Peyer's patch (tissue), 4 donors: ENCODE measurements at places on chromosomes 13 and 19. TPM values are rescaled to one million over a fixed set of nuclear protein-coding genes. Genes with fewer than 3 reads are reported as not detected.

The LGALS4 gene
- 2,847 TPM for total RNA-seq

The ACP5 gene
- total RNA-seq, result 36.3 TPM

The KISS1R gene
- total RNA-seq, result not detected

The RASGRP4 gene
- 9.1 TPM for total RNA-seq

The F10 gene
- total RNA-seq, result 22.5 TPM

The TIMM29 gene
- total RNA-seq, result 38.8 TPM

The B3GNT3 gene
- total RNA-seq, result 128 TPM

The ERICH6B gene
- total RNA-seq, result not detected

The KCNC3 gene
- total RNA-seq, result 2.0 TPM

The ZNF470 gene
- total RNA-seq, result 0.53 TPM

The DACT3 gene
- 2.0 TPM for total RNA-seq

The KLC3 gene
- total RNA-seq, result not detected

- DNase-seq, result no peak
Observed at GRCh38 chr13:32430018-32430747, 2.3 kb upstream of the N4BP2L1 start.

- no peak for DNase-seq
Observed at GRCh38 chr13:91845612-91846011, 447.2 kb downstream of the GPC5 start.

DNA sequence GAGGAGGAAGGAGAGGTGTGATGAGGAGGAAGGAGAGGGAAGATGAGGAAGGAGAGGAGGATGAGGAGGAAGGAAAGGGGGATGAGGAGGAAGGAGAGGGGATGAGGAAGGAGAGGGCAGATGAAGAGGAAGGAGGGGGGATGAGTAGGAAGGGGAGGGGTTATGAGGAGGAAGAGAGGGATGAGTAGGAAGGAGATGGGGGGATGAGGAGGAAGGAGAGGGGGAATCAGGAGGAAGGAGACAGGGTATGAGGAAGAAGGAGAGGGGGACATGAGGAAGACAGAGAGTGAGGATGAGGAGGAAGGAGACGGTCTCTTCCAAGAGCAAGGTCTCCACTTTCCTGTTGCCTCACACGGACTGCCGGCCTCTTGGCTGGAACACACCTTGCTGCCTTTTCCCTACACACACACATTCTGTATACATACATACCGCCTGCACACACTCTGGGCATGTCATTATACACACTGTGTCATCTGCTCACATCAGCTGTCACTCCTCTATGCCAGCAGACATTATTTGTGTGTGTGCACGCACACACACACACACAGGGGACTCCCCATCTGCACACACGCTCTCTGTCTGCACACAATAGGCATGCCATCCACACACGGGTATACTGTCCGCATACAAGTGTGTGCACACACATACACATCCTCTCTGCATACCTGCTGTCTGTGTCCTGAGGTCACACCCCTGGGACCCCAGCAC is 11.1 kb upstream of the VSTM2B start:
- DNase-seq, result no peak

DNA sequence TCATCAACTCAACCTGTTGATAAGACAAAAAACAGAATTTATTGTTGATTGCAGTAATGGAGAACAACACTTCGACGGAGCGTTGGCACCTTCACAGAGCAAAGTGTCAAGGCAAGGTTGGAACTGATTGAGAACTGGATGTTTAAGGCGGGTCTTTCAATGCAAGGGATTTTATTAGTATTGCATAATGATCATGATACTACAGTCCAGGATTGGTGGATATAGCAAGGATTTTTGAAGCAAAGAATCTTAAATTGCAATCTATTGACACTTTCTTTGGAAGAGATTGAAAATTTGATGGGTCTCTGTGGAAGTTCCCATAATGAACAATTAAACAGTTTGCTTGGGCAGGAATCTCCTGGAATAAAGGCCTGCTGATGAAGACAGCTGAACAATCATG is 632 bp upstream of the ZNF235 start:
- no peak for DNase-seq

DNA sequence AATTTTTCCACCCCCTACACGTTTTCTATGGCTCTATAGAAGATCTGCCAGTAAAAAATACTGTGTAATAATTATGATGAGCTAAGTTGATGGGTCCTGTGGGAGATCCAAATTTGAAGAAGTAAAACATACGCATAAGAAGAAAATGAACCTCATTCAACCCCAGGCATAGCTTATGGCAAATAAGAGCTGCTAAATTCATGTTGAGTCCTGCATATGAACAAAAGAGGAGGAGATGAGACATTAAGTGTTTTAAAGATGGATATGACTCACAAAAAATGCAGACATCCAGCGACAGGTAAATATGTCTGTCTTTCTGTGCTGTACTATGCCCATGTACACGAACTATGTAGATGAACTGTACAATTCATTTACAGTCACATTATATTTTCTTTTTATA is 101.9 kb downstream of the LIG4 start:
- no peak for DNase-seq

DNA sequence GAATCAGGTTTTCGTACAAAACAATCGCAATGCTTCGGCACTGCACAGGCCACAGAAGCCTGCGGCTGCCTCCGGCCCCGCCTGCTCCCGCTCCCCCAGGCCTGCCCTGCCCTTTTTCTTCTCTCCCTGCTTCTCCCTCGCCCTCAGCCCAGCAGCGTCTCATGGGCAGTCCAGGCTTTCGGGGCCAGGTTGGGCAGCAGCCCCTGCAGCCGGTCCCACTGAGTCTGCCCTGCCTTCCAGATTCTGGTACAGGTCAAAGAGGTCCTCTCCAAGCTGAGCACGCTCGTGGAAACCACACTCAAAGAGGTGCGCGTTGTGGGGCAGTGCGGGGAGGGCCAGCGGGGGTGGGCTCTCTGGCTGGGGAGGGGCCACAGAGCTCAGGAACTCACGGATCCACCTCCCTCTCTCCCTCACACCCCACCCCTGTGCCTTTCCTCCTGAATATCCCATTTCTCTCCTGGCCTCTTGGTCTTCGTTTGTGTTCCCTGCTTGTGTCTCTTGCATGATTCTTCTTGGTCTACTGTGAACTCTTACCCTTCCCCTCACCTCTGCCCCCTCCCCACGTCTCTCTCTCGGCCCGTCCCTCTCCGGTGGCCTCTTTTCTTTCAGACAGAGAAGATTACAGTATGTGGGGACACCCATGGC is 30.1 kb downstream of the CCDC8 start:
- no peak for DNase-seq

DNA sequence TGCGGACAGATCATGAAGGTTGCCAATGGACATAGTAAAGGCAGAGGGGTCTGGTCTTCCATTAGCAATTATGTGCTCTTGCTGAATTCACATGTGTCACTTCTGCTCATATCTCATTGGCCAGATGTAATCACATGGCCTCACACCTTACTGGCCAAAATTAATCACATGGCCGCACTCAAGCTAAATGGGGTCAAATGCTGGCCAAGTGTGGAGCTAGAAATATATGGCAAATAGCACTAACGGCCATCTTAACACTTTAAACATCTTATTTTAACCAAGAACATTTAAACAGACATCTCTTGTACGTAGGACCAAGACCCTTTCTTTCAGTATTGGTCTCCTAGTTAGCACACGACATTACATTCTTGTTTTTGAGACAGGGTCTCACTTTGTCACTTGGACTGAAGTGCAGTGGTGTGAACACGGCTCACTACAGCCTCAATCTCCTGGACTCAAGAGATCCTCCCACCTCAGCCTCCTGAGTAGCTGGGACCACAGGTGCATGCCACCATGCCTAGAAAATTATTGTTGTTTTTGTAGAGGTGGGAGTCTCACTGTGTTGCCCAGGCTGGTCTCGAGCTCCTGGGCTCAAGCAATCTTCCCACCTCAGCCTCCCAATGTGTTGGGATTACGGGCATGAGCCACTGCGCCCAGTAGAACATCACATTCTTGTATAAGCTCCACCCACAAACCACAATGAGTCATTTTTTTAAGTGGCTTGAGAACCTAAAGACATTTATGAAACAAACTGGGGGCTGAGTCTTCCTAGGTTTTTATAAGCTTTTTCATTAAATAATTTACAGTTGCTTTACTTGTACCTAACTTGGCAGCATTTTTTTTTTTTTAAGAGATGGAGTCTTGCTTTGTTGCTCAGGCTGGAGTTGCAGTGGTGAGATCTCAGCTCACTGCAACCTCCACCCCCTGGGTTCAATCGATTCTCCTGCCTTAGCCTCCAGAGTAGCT is 2.9 kb upstream of the PTOV1 start:
- DNase-seq, result no peak

DNA sequence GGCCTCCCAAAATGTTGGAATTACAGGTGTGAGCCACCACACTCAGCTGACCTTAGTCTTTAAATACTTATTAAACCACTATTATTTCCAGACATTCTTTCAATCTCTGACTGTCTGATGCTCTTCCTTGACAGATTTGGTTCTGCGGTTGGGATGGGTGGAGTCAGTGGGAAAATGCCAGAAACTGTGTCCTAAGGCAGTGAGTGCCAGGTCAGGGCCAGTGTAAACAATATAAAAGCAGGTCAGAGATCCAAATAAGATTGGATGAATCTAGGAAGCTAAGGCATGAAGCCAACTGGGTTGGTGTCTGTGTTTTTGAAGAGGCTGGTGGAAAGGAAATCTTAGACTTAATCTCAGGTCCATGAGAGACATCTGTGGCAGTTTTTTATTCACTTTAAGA is 74.7 kb downstream of the KLF5 start:
- no peak for DNase-seq

GRCh38 chr13:114065141-114065925 is 67.1 kb downstream of the RASA3 start:
- DNase-seq, result peak; percentile 87

DNA sequence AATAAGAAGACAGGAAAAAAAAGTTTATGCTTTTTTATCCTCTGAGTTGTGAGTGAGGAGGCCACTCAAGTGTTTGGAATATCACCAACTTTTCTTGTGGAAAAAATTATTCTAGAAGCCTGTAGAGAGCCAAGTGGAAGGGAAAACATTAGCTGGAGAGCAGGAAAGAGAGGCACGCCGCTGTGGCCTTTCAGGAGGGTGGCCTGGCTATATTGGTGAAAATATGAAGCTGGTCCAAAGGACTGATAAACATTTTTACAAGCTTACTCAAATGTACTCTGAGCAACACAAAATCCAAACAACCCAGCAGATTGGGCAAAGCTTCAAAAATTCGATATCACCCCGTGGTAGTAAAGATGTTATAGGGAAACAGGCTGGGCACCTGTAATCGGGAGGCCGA is 2.3 kb upstream of the EIF3G start:
- DNase-seq, result no peak

DNA sequence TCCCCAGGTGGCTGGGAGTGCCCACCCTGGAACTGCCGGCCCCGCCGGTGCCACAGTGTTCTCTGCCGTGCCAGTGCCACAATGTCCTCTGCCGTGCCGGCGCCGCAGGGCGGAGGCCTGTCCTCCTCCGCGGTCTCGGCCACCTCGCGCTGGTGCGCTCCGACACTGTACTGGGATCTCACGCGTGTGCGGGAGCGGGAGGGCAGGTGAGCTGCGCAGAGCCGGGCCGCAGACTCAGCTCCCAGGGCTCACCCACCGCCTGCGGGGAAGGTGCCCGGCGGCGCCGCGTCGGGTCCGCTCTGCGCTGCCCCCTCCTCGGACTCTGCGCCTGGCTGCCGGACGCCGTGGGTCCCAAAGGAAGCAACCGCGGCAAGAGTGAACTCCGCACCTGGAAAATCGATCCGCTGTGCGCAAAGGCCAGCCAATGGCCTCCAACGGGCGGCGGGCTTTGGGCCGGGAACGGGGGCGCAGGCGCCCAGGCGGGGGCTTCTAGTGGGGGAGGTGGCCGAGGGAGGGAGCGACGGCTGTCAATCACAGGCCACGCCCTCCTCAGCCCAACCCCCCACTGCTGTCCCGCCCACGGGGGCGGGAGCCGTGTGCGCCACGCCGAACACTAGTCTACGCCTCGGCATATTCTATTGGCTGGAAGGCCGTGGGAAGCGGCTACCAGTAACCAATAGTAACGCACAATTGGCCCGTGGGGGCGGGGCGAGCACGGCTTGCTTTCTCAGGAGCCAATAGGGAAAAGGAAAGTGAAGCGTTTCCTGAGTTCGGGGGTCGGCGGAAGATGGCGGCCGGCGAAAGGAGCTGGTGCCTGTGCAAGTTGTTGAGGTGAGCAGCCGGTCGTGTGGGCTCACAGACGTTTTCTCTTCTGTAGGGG is at the start of gene ALG11:
Gene ALG11 (plus strand): TSS at position 767 of the 880 bp plus-strand sequence. CDS start 21 bp downstream, at position 788.
- peak; percentile 100 for DNase-seq

DNA sequence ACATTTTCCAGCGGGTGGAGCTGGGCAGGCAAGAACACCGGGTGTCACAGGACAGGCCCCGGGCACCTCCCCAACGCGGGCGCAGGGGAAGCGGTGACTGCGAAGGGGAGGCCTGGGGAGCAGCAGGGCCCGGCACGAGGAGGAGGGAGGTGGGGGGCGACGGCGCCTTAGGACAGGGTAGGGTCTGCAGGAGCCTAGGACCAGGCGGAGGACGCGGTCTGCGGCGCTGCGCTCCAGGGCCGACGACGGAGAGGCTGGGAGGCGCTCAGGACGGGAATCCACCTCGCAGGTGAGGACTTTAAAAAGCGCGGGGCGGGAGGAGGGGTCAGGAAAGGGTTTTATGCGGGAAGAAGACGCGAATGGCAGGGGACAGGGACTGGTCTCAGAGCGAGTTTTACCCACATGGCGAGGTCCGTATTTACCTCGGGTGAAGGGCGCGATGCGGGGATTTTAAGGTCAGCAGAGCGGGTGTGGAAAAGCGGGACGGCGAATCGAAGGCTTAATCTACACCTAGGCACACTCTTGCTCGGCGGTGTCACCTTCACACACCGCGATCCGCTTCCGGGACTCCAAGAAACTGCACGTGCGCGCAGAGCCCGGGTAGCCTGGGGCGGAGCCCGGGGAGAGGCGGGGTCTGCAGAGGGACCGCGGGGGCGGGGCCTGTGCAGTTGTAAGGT is 13.5 kb downstream of the ERVV-2 start:
- no peak for DNase-seq

DNA sequence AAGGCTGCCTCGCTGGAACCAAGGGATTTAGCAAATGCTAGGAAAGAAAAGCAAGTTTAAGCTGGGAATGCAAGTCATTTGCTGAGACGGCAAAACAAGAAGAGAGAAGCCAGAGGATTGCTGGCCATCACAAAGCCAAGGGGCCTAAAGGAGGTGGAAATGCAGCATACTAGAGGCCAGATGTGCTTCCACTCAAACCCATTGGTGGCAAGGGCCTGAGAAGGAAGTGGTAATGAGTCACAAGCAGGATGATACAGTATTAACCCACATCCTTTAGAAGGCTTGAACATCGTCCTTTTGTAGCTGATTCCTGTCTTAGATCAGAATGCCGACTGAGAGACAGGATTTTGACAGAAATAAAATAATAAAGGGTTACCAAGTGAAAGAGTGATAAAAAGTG is 68.2 kb downstream of the ITGBL1 start:
- no peak for DNase-seq

- no peak for DNase-seq
Observed at GRCh38 chr13:107339209-107339608, 771.3 kb upstream of the ARGLU1 start.

- DNase-seq, result no peak
Observed at GRCh38 chr13:99766641-99767045, 204.9 kb downstream of the ZIC5 start.

DNA sequence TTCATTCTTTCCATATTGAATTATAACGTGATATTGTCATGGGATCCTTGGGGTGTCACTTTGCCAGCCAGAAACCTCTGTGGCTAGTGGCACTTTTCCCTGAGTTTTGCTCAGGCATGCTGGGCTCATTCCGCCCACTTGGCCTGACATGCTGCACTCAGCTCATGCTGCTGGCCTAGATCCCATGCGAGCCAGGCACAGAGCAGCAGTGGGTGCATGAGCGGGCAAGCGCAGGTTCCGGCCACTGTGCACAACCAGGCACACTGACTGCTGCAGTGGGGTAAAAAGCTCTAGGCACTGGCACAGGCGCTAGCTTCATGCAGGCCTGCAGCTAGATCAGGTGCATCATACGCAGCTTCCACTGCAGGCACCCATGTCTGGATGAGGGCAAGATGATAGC is 221.2 kb downstream of the MAB21L1 start:
- DNase-seq, result no peak
